Right lung (tissue), 10 donors: ENCODE measurements at places on chromosomes 3 and 15. TPM values are rescaled to one million over a fixed set of nuclear protein-coding genes. Genes with fewer than 3 reads are reported as not detected.

DNA sequence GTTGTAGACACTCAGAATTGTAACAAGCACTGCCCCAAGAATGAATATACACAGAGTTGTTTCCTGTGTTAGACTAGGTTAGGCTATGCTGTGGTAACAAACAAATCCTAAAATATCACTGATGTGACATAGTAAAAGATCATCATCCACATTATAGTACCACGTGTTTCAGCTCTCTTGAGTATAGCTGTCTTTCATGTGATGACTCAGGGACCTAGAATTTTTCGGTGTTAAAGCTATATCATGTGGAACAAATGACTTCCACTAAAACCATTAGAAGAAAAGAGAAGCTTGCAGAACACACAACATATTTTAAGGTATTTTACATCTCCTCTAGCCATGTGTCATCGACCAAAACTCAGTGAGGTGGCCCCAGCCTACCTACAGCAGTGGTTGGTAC, 307.9 kb upstream of the RBMS3 start:
- DNase-seq = no peak

Gene USP4
- polyA plus RNA-seq = 75.7 TPM

DNA sequence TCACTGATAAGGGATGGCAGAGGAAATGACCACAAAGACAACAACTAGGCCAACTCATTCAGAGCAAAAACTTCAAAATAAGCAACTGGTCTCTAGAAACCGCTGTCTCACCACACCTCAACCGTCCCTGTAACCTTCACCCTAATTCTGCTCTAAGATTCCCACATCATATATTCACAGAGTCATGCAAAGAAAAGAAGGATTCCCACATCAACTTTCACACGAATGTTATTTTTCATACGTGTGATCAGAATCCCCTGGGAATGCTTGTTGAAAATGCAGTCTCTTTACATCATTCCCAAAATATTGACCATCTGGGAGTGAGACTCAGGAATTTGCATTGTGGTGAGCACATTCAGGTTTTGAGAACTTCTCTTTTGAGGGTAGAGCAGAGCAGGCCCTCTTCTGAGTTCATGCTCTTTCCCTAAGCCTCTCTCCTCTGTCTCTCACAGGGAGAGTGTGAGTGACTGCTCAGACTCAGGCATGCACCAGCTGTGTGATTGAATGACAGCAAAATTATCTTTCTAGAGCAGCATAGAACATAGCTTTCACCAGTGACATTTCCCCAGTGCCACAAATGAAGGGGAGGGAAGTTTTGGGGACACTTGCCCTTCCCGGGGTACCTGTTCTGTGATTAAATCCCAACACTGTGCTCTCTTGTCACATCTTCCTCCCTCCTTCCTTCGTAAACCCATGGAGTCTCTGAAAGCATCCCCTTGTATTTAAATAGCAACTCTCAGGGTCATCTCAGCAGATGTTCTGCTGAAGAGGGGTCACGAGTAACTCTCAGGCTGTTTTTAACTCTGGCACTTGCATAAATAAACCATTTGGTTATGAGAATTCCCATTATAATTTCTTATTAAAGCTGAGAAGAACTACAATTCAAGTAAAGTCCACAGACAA, 170.9 kb downstream of the PLCL2 start:
- no peak for DNase-seq

Gene TGM5
- polyA plus RNA-seq = not detected

GRCh38 chr3:133865136-133865855, 30.4 kb downstream of the RAB6B start:
- DNase-seq = no peak
